Central memory CD8-positive, alpha-beta T cell (primary cell): ENCODE measurements at places on chromosomes 3 and 15.

DNA sequence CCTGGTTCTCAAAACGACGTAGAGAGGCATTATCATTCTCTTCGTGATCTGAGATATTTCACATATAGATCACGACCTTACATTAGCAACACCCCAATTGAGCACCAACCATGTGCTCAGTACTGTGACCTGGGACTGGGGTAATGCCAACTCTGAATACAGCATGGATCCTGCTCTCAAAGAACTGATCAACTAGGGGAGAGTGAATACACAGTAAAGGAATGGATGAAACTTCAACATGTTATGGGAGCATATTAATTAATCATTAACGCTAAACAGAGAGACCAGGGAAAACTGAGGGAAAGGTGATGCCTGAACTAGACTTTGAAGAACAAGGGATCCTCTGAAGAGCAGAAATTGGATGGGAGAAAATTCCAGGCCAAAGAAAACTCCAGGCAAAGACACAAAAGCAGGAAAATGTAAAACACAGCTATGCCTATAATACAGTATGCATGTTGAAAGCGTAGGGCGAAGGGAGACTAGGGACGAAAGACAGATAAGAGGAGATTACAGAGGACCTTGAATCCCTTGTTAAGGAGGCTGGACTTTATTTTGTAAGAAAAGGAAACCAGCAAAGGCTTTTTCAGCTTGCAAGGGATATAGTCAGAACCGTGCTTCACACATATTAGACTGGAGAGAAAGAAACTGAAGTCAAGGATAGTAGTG is 105.7 kb downstream of the ANO10 start:
- no peak overlapping the region for H3K27ac ChIP-seq
- DNase-seq: no peak
- peaks cover 2% of the 10 kb centered on the region for H3K36me3 ChIP-seq
- no peaks in the 10 kb centered on the region for H3K27me3 ChIP-seq
- H3K4me3 ChIP-seq: no peak overlapping the region
- H3K4me1 ChIP-seq: no peaks in the 10 kb centered on the region

DNA sequence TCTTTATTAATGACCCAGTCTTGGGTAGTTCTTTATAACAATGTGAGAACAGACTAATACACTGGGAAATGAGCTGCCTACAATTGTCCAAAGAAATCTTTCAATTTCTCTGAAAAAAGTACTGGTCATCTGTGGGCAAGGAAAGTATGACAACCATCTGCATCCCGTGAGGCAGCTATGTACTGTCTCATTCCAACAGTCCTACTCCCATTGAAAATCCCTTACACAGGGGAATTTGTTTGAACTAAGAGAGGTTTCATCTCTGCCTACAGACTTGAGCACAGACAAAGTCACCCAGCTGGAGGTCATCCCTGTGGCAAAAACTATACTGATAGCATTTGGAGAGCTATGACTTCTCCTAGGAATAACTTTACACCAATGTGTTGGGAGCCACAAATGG is 27.1 kb downstream of the SHC4 start:
- no peak overlapping the region for H3K27ac ChIP-seq
- no peak overlapping the region for H3K4me3 ChIP-seq
- H3K27me3 ChIP-seq: peaks cover 33% of the 10 kb centered on the region
- H3K4me1 ChIP-seq: no peaks in the 10 kb centered on the region

GRCh38 chr3:161409858-161410257 is 38.5 kb upstream of the SPTSSB start:
- H3K4me1 ChIP-seq: peaks cover 30% of the 10 kb centered on the region
- H3K27me3 ChIP-seq: peaks cover 23% of the 10 kb centered on the region
- H3K4me3 ChIP-seq: no peak overlapping the region
- DNase-seq: no peak

DNA sequence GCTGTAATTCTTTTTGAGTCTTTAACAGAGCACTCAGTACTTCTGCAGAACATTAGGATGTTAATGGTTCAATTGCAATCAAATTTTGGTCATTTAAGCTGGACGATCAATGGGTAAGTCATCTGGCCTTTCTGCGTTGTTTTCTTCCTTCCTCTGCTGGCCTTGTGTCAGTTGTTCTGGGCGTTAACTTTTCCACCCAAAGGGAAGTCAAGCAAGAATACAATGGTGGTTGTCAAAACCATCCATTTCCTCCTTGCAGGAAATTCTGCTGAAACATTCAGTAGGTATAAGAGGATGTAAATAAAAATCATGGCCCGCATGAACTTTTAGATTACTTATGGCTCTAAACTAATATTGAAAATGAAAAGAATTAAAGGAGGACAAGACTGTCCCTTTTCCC is 584.0 kb downstream of the GRM7 start:
- H3K4me3 ChIP-seq: no peak overlapping the region
- no peaks in the 10 kb centered on the region for H3K4me1 ChIP-seq
- H3K27me3 ChIP-seq: no peaks in the 10 kb centered on the region
- DNase-seq: no peak
- H3K36me3 ChIP-seq: no peaks in the 10 kb centered on the region

DNA sequence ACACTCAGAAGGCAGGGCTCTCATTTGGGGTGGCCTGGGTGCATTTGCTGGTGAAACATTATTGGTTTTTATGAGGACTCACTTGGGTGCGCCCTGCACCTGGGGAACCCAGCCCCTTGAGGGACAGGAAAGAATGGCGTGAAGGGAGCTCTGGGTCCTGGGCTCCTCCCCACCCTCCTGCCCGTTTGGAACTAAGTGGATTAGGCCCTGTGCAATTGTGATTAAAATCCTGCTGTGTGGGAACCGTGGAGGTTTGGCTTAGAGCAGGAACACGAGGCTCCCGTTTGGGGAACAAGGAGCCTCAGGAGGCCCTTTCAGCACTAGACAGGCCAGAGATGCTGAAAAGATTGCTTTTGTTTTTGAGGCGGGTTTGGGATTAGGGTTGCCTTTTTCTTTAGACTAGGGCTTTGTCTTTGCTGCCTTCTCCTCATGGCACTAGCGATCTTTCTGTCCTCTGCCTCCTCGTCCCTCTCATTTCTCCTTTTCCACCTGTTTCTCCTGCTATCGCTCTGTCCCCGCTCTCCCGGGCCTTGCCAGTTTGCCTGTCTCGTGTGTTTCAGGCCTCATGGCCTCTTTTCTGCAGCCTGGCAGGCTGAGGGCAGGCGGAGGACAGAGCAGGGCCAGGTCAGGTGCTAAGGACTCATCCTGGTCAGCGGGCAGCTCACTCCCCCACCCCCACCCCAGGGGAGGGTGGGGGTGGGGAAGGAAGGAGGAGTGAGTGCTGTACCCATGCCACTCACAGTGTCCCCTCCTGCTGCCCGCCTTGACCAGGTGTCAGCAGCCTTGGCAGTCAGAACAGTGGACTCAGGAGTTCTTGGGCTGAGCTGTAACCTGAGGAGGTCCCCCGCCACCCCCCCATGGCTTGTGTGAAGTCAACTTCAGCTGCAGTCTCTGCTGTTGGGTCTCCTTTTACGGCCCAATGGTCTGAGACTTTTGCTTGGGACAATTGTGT is 8.6 kb downstream of the MAPKAPK3 start:
- H3K36me3 ChIP-seq: peaks cover 16% of the 10 kb centered on the region
- H3K4me3 ChIP-seq: no peak overlapping the region
- no peak overlapping the region for H3K27ac ChIP-seq
- peaks cover 74% of the 10 kb centered on the region for H3K4me1 ChIP-seq
- no peaks in the 10 kb centered on the region for H3K27me3 ChIP-seq
- DNase-seq: no peak

GRCh38 chr15:44250566-44251205 is 37.8 kb upstream of the GOLM2 start:
- no peak overlapping the region for H3K27ac ChIP-seq
- no peak overlapping the region for H3K4me3 ChIP-seq
- H3K36me3 ChIP-seq: no peaks in the 10 kb centered on the region

DNA sequence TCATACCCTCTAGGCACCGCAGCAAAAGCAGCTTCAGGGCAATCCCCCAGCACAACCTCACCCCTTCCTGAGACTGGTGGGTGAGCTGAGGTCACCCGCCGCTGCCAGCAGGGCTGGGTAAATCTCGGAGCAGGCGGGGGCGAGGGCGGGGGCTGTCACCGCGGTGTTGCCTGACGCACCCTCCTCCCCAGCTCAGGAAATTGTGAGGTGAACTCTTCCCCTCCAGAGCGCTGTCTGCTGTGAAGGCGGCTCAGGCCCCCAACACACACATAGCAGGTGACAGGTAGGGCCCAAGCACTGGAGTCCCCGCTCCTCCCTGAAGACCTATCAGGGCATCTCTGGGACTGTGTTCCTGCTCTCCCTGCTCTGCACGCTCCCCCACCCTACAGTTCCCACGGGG is 30.2 kb upstream of the FURIN start:
- DNase-seq: peak; percentile 82
- H3K4me1 ChIP-seq: peaks cover 17% of the 10 kb centered on the region
- peak overlapping the region; percentile 66 for H3K4me3 ChIP-seq
- H3K27me3 ChIP-seq: no peaks in the 10 kb centered on the region

GRCh38 chr15:100198442-100198841 is 143.3 kb downstream of the ADAMTS17 start:
- H3K27me3 ChIP-seq: no peaks in the 10 kb centered on the region
- H3K36me3 ChIP-seq: no peaks in the 10 kb centered on the region
- no peak overlapping the region for H3K4me3 ChIP-seq

DNA sequence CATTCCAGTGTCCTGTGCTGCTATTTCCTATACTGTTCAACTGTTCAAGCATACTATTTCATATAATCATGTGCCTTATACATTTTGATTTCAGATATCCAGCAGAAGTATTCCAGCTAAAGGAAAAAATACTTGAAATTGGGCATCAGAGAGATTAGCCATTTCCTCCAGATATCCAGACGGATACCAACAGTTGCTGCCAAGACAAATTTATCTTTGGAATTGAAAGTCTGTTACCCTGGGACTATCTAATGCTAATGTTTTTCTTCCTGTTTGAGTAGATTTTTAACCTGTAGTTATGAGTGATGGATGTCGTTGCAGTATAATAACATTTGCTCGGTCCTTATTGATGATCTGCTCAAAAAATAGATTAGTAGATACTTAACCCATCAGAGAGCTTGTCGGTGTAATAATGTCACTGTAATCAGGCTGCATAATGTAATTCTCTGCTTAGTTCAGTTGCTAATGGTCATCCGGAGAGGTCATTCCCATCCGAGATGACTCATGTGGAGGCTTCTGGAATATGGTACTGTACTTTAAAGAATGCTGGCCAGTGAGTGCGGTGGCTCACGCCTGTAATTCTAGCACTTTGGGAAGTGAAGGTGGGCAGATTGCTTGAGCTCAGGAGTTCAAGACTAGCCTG is 51.5 kb downstream of the TIMP4 start:
- no peak overlapping the region for H3K27ac ChIP-seq
- H3K27me3 ChIP-seq: peaks cover 25% of the 10 kb centered on the region
- no peaks in the 10 kb centered on the region for H3K4me1 ChIP-seq
- peaks cover 2% of the 10 kb centered on the region for H3K36me3 ChIP-seq

GRCh38 chr3:33229947-33230346 is 11.3 kb upstream of the SUSD5 start:
- DNase-seq: no peak
- H3K4me1 ChIP-seq: no peaks in the 10 kb centered on the region
- H3K36me3 ChIP-seq: no peaks in the 10 kb centered on the region
- H3K27me3 ChIP-seq: peaks cover 29% of the 10 kb centered on the region
- H3K4me3 ChIP-seq: no peak overlapping the region

DNA sequence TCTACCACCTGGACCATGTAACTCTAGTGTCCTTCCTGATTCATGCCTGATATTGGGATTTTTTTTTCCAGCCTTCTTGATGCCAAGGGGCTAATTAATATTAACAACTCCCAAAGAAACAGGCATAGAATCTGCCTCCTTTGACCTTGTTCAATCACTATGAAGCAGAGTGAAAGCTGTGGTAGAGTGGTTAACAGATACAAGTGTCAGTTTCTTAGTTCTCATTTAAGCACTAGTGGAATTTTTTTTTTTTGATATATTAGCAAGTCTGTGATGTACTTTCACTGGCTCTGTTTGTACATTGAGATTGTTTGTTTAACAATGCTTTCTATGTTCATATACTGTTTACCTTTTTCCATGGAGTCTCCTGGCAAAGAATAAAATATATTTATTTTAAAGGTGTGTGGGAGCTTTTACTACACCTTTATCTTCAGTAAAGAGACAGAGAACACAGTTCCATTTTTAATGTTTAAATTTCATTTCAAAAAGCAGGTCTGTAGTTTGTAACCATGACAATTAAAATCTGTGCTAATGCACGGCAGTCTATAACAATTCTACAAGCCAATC is 67.1 kb downstream of the TOP2B start:
- no peak for DNase-seq
- peaks cover 36% of the 10 kb centered on the region for H3K36me3 ChIP-seq
- no peaks in the 10 kb centered on the region for H3K4me1 ChIP-seq
- H3K27ac ChIP-seq: peak overlapping the region; percentile 54
- H3K27me3 ChIP-seq: no peaks in the 10 kb centered on the region

DNA sequence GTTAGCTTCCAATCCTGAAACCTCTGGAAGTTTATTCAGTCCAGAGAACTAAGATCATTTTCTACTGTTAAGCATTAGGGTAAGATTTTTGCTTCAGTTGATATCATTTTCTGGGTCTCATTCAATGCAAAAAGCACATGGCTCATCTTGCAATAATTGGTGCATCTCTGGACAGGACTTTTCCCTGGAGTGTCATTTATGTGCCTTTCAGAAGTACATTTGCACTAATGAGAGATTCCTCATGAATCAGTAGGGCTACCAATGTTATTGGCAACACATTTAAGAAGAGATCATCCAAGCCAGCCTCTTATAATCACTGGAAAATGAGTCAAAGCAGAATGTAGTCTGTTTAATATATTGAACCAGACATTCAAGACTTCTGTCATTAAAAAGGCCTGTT is 224.2 kb upstream of the CHRNA7 start:
- no peak for DNase-seq
- H3K4me3 ChIP-seq: no peak overlapping the region
- H3K27ac ChIP-seq: no peak overlapping the region
- peaks cover 14% of the 10 kb centered on the region for H3K27me3 ChIP-seq

DNA sequence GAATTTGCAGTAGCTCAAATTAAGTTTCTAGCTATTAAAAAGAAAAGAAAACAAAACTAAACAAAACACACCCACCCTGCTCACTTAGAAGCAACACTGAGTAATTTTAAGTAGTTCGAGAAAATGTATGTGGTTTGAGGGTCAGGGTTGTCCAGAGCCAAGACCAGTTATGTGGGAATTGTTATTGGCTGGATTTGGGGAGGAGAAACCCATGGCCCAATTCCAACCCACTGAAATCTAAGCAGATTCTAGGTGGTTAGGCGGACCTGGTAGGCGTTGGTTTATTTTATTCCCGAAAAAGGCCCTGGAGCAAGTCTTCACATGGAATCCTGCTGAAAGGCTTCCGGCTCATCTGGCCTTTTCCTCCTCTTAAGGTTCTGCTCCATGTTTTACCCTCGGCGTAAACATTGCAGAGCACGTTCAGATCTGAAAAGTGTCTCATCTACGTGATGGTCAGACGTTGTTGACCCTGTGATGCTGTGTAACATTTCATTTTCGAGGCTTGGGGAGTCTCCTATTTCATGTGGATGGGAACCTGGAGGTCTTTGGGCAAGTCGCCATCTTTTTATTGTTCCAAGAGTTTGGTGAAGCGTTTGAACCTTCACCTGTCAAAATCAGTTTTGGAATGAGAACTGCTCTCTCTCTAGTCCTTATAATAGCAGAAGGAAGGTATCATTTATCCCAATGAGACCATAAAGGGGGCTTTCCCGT is 64.0 kb downstream of the FLNB start:
- H3K27me3 ChIP-seq: no peaks in the 10 kb centered on the region
- H3K4me3 ChIP-seq: no peak overlapping the region
- DNase-seq: no peak
- peaks cover 1% of the 10 kb centered on the region for H3K36me3 ChIP-seq
